SW480 (cell line): ENCODE measurements at places on chromosomes 4 and X.

DNA sequence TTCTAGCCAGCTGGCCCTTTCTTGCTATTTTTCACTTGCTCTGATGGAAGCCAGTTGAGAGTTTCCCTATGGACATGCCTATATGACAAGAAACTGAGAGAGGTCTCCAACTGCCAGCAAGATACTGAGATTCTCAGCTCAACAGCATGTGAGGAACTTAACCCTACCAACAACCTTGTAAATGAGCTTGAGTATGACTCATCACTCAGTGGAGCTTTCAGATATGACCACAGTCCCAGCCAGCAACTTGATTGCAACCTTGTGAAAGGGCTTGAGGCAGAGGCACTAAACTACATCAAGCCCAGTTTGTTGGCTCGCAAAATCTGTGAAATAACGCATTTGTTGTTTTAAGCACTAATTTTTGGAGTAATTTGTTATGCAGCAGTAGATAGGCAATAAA lies 175.8 kb downstream of the COMMD8 start:
- peak; percentile 12 for DNase-seq

GRCh38 chrX:18010253-18010652 lies 149.2 kb upstream of the RAI2 start:
- DNase-seq: no peak

DNA sequence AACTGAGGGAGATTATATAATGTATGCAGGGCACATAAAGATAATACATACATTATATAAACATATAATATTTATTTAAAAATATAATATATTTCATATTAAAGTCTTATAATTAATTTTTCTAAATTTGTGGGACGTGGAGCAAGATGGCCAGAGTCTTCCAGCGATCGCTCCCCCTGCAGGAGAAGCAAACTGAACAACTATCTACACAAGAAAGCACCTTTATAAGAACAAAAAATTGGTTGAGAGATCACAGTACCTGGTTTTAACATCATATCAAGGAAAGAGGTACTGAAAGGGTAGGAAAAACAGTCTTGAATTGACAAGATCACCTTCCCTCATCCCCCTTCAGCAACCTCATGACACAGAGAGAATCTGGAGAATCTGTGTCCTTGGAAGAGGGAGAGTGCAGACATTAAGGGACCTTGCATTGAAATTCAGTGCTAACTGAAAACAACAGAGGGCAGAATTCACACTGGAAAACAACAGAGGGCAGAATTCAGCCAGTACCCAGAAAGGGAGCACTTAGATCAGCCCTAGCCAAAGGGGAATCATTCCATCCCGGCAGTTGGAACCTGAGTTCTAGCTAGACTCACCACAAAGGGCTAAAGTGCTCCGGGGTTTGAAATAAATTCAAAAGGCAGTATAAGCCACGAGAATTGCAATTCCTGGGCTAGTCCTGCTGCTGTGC lies 262.5 kb upstream of the NDST3 start:
- DNase-seq: no peak

GRCh38 chr4:40314951-40315350 lies 20.2 kb upstream of the CHRNA9 start:
- DNase-seq: no peak

- no peak for DNase-seq
These were observed 48.9 kb downstream of the CXCL1 start for GRCh38 chr4:73918058-73918457.

GRCh38 chrX:115427861-115428410 lies 133.0 kb upstream of the PLS3 start:
- no peak for DNase-seq

DNA sequence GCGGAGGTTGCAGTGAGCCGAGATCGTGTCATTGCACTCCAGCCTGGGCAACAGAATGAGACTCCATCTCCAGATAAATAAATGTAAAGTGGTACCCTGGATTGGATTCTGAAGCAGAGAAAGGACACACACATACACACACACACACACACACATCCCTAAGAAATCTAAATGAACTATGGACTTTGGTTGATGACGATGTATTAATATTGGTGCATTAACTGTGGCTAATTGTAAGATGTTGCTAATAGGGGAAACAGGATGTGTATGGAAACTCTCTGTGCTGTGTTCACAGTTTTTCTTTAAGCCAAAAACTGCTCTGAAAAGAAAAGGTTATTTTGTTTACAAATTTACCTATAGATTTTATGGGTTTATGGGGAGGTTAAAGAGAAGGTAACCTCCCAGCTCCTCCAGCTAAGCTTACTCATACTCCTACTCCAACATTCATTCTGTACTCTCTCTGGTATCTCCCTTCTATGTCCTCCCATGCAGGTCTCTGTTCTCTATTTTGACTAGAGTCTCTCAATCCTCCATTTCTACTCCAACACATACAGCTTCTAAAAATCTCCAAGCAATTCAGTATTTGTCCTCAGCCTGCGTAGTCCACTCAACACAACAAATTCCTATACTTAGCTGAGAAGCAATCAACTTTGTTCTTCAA lies 46.5 kb upstream of the RELL1 start:
- no peak for DNase-seq
